Activated T-helper 2 cell treated with anti-CD3 and anti-CD28 coated beads, Interferon-gamma antibody, Interleukin-2, Interleukin-4, amounts not matched to agents 10 μg/mL and 5 μg/mL and 100 μg/mL, durations not matched to agents 14 hours and 24 hours and 36 hours (primary cell): ENCODE measurements at places on chromosomes 6 and 20. TPM values are rescaled to one million over a fixed set of nuclear protein-coding genes. Genes with fewer than 3 reads are reported as not detected.
A peak's percentile ranks its signal among the peaks of the same experiment; 100 is the strongest.

The CST2 gene
- total RNA-seq, result not detected in 2 replicates

DNA sequence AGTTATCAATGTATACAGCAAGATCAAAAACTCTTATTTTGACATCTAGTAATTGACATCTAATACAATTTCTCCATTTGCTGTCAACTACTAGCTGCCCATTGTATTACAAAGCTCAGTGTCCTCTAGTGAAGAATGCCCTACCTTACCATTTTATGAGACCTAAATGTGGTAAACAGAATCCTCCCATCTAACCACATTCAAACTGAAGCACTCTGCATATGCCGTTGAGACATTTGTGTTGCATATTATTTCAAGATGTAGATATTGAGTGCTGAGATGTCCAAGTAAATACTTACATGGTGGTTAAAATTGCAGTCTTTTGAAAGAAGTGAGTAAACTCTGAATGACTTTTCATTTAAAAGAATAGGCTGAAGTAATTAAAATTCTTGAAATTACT is 597 bp upstream of the GLYATL3 start:
- no peaks in the 10 kb centered on the region for H3K36me3 ChIP-seq
- H3K4me1 ChIP-seq, result no peaks in the 10 kb centered on the region
- no peak overlapping the region for H3K27ac ChIP-seq
- no peak for DNase-seq

- no peak overlapping the region for H3K4me3 ChIP-seq
- no peaks in the 10 kb centered on the region for H3K36me3 ChIP-seq
- no peak for DNase-seq
- H3K27me3 ChIP-seq, result no peaks in the 10 kb centered on the region
- H3K27ac ChIP-seq, result no peak overlapping the region
Observed at GRCh38 chr20:19903168-19903811, 113.9 kb upstream of the NAA20 start.

GRCh38 chr6:26130581-26131249 is 43.5 kb downstream of the HFE start:
- H3K36me3 ChIP-seq, result peaks cover 29% of the 10 kb centered on the region
- peaks cover 28% of the 10 kb centered on the region for H3K4me1 ChIP-seq
- H3K4me3 ChIP-seq, result no peak overlapping the region
- DNase-seq, result no peak
- H3K27me3 ChIP-seq, result no peaks in the 10 kb centered on the region
- no peak overlapping the region for H3K27ac ChIP-seq

The BIRC7 gene
- not detected in 2 replicates for total RNA-seq

DNA sequence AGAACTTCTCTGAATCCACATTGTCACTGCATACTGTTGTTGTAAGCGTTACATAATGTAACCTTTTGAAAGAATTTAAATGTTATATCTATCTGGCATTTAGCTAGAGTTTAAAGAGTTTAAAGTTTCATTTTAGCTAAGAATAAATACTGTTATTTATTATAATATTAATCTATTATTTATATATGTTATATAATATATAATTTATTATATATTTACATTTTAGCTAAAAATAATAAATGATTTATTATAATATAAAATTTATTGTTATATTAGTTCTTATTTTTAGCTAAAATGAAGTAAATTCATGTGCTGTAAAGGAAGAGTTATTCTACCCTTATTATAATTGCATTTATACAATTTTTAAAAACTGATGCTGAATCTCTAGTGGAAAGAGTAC is 255.4 kb upstream of the QKI start:
- H3K4me3 ChIP-seq, result no peak overlapping the region
- no peak overlapping the region for H3K27ac ChIP-seq
- no peak for DNase-seq
- H3K36me3 ChIP-seq, result no peaks in the 10 kb centered on the region

The GINS1 gene
- 33.5 and 36.3 TPM in 2 replicates for total RNA-seq

DNA sequence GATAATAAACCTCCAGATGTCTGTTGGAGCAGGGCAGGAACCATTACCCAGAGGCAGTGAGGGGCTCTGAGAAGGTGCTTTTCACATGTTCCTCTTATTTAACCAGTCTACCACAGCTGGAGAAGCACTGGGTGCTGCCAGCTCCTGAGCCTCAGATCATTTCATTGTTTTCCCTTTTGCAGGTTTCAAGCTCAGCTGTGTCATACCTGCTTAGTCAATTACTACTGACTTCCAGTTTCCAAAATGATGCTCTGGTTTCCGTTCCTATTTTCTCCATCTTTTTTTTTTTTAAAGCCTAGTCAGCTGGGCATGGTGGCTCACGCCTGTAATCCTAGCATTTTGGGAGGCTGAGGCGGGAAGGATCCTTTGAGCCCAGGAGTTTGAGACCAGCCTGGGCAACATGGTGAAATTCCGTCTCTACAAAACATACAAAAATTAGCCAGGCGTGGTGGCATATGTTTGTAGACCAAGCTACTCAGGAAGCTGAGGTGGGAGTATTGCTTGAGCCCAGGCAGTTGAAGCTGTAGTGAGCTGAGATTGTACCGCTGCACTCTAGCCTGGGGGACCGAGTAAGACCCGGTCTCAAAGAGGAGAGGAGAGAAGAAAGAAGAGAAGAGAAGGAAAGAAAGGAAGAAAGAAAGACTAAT is 6.7 kb downstream of the FLOT1 start:
- peak overlapping the region; percentile 97 for H3K27ac ChIP-seq
- peaks cover 89% of the 10 kb centered on the region for H3K36me3 ChIP-seq
- H3K4me1 ChIP-seq, result peaks cover 71% of the 10 kb centered on the region
- no peaks in the 10 kb centered on the region for H3K27me3 ChIP-seq

- DNase-seq, result no peak
- H3K4me1 ChIP-seq, result peaks cover 67% of the 10 kb centered on the region
- H3K27ac ChIP-seq, result peak overlapping the region; percentile 29
- H3K27me3 ChIP-seq, result no peaks in the 10 kb centered on the region
- no peak overlapping the region for H3K4me3 ChIP-seq
Observed at GRCh38 chr6:112037783-112038216, 16.1 kb upstream of the CCN6 start.

- no peaks in the 10 kb centered on the region for H3K36me3 ChIP-seq
- H3K27me3 ChIP-seq, result no peaks in the 10 kb centered on the region
Observed at GRCh38 chr6:101417900-101418299, 24.4 kb downstream of the GRIK2 start.

DNA sequence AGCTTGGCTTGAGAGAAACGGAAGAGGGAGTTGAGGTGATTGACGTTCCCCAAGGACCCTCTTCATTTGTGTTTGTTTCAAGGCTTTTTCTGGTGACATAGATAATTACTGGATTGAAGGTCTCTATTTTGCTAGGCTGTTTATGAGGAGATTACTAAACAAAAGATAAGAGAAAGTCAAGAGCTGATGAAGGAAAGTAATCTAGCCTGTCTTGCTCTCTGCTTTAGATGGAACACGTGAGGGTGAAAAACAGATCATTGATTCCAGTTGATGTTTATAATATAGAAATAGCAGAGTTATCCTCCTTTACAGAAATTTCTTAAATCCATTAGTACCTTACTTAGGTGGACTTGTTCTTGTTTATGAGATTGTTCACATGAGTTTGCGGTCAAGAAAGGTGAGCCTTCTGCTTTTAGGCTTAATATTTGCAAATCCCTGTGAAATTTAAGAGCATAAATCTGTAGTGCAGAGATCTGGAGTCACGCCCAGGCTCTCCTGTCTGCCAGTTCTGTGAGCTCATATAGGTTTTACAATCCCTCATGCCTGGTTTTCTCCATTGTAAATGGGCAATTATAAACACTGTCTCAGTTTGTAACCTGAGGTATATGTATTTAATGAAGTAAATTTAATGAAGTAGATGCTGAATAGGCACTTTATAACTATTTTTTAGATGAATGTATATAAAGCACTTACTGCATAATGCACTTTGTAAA is 272.8 kb downstream of the NKAIN2 start:
- no peaks in the 10 kb centered on the region for H3K36me3 ChIP-seq
- no peak overlapping the region for H3K4me3 ChIP-seq
- DNase-seq, result no peak

The ANKRD66 gene
- not detected in 2 replicates for total RNA-seq

DNA sequence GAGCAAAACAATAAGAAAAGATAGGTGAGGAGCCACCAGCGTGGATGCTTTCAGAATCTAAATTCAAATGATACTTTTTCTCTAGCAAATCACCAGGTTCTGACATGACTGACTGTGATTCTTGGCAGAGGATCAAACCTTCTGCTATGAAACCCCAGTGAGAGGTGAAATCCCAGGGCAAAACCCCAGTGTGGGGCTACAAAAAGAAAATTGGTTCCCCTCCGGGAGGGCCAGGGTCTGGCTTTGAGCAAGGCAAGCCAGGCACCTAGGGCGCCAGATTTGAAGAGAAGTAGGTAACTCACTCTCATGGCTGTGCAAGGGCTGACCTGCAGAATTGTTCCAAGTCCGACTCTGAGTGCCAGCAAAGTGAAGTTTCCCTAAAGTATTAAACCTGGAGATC is 20.2 kb upstream of the RALGAPA2 start:
- peaks cover 9% of the 10 kb centered on the region for H3K27me3 ChIP-seq
- no peak overlapping the region for H3K27ac ChIP-seq
- peaks cover 11% of the 10 kb centered on the region for H3K4me1 ChIP-seq
- no peak for DNase-seq
- H3K4me3 ChIP-seq, result no peak overlapping the region

- no peaks in the 10 kb centered on the region for H3K36me3 ChIP-seq
- no peak for DNase-seq
- H3K27ac ChIP-seq, result no peak overlapping the region
- H3K4me3 ChIP-seq, result no peak overlapping the region
- H3K27me3 ChIP-seq, result peaks cover 32% of the 10 kb centered on the region
Observed at GRCh38 chr6:41488433-41489119, 57.6 kb upstream of the FOXP4 start.

- no peaks in the 10 kb centered on the region for H3K36me3 ChIP-seq
- H3K4me3 ChIP-seq, result no peak overlapping the region
- DNase-seq, result no peak
- no peaks in the 10 kb centered on the region for H3K4me1 ChIP-seq
- no peaks in the 10 kb centered on the region for H3K27me3 ChIP-seq
Observed at GRCh38 chr6:162702446-162702845, 25.1 kb downstream of the PRKN start.

The FAM83C gene
- total RNA-seq, result not detected in 2 replicates
